Heart left ventricle (tissue), 16 donors: ENCODE measurements at places on chromosomes 7 and 10. TPM values are rescaled to one million over a fixed set of nuclear protein-coding genes. Genes with fewer than 3 reads are reported as not detected.
A peak's percentile ranks its signal among the peaks of the same experiment; 100 is the strongest.

The CFAP43 gene
- not detected for total RNA-seq

The HOXA7 gene
- not detected for total RNA-seq

DNA sequence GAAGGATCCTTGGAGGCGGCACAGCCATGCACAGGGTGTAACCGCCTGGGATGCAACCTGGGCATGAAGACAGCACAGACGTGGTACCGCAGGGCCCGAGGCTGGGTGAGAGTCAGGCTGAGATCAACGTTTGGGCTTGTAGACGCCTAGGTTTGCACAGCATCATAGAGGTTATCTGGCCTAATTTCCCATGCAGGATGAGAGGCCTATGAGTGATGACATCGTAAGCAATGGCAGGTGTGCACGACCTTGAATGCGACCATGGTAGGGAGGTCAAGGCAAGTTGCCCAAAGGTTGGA lies 7.5 kb downstream of the CALML3 start:
- no peak for DNase-seq

DNA sequence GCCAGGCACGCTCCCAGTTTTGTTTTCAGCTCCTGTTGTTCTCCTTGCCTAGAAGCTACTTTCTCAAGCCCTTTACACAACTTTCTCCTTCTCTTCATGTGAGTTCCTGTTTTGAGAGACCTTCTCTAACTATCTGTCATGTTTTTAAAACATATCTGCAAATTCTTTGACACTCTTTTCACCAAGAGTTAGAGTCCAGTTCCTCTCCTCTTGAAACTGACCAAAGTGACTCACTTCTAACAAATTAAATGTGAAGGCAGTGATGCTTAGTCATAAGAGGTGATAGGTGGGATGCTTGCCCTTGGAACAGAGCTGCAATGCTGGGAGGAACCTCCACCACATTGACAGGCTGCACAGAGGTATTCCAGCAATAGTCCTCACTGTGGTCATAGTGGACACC lies 25.3 kb downstream of the ZSCAN25 start:
- DNase-seq = no peak

DNA sequence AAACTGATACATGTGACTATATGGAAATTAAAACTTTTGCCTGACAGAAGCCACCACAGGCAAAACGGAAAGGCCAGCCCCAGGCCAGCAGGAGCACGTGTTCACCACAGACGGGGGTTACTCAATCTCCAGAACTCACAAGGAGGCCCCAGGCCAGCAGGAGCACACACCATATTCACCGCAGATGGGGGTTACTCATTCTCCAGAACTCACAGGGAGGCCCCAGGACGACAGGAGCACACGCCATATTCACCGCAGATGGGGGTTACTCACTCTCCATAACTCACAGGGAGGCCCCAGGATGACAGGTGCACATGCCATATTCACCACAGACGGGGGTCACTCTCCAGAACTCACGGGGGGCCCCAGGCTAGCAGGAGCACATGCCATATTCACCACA lies 61.5 kb downstream of the NKX6-2 start:
- DNase-seq = no peak

DNA sequence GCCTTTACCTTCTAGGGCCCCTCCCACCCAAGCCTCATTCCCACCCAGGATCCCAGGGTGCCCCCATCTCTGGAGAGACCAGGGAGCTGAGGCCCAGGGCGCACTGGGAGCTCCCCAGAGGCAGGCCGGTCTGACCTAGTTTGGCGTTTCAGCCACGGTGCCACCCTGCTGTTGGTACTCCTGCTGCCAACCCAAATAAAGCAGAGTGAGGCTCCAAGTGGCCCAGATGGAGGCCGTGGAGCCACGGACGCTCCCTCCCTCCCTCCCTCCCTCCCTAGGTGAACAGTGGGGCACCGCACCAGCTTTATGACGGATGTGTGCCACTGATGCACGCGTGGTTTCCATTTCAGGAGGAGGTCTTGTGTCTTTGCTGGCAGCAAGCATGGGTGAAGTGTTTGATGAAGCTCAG lies 1.8 kb downstream of the INPP5A start:
- peak; percentile 58 for DNase-seq

The SPDYE16 gene
- total RNA-seq = 0.20 TPM

DNA sequence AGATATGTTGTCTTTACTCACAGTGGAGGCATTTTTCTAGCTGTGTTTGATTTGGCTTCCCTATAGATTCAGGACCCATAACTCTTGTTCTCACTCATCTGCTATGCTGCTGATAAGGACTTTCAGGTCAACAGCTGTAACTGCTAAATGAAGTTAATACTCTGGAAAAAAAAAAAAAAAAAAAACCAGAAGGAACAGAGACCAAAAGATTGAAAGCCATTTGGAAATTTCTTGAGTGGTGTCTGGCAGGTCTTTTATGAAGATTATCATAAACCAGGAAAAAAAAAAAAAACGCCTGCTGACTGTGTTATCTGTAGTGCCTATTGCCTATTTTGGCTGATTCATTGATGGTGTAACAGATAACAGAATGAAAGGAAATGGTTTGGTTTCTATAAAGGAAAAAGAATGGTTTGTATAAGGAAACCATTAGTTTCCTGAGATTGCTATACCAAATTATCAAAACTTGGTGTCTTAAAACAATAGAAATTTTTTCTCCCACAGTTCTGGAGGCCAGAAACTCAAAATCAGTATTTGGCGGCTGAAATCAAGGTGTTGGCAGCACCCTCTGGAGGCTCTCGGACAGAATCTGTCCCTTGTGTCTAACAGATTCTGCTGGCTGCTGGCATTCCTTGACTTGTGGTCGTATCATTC lies 60.5 kb upstream of the BET1 start:
- DNase-seq = no peak

The PNLIPRP3 gene
- not detected for total RNA-seq

DNA sequence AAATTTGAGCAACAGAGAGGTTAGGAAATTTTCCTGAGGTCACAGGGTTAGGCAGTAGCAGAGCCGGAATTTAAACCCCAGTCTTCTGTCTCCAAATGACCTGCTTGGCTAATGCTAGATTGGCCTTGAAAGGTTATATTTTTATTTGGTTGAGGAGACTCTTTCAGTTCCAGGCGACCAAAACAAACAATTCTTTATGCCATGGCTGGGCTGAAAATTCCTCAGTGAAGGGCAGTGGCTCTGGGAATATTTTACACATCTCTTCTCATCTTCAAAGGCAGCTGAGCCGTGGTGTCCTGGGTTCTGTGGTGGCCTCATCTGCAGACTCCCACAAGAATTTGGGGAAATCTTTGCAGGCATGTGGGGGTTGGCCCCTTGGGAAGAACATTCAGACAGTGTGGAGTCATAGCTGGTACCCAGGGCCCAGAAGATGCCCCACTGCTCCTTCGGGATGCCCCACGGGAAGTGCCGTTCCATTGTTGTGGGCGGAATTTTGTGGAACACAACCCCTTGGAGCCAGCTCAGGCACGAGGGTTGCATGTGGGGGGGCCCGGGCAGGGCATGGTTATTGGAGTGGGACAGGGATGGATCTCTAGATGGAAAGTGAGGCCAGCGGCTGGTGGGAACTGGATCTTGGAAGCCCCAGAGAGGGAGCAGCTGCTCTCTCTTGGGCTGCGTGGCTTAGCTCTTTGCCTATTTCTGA lies 33.2 kb downstream of the RPS24 start:
- DNase-seq = no peak

DNA sequence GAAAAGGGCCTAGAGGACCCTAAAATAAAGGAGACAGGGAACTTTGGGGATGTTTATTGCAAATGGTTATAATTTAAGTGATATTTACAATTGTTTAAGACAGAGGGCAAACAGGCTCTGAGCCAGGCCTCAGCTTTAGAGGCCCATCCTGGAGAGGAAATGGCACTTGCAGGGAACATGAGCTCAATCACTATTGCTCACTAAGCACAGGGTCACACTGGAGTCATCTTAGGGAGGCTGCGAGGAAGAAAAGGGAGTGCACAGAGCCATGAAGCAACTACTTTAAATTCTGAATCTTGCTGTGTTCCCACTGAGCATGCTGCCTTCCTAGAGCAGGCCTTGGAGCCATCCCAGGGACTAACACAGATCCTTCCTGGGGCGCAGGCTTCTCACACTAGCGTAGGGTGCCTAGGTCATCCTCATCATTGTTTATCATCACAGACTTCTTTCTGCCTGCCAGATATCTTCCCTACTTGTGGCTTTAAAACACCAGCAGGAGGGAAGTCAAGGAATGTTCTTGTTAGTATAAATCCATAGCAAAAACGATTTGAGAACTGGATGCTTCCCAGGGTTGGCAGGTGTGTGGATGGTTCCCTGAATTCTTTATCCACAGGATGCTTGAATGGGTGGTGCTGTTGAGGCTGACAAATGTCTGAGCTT lies 12.7 kb upstream of the DNAJB12 start:
- DNase-seq = no peak

GRCh38 chr7:36673703-36674102 lies 50.6 kb downstream of the AOAH start:
- no peak for DNase-seq

- no peak for DNase-seq
Observed at GRCh38 chr7:65953001-65953720, 28.9 kb downstream of the GUSB start.

GRCh38 chr7:108104324-108104723 lies 25.8 kb downstream of the LAMB4 start:
- DNase-seq = peak; percentile 30

- DNase-seq = no peak
Observed at GRCh38 chr10:113213035-113213434, 263.0 kb downstream of the TCF7L2 start.

The GNA12 gene
- 44.5 TPM for total RNA-seq

The SORCS1 gene
- total RNA-seq = 0.65 TPM

DNA sequence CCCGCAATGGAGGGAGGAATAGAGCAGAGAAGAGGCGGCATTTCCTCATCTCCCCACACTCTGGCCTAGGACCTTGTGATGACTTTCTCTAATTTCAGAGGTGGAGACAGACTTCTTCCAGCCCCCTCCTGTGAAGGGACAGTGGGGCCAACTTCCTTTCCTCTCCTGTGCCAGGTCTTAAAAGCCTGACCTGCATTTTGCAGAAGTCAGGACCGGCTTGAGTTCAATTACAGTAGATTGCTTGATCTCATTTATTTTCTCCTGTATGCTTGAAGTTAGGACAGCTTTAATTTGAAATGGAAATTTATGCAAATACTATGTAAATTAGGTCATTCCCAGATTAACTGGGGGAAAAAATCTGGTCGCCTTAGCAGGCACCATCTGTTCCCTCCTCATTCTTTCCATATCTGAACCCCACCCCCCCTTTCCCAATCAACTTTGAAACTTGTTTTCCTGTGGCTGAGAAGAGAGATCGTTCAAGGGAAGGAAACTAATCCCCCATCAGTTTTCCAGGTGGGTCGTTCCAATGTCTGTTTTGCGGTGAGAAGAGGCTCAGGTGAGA lies 57.1 kb downstream of the SYPL1 start:
- no peak for DNase-seq

The PAOX gene
- total RNA-seq = 2.9 TPM

DNA sequence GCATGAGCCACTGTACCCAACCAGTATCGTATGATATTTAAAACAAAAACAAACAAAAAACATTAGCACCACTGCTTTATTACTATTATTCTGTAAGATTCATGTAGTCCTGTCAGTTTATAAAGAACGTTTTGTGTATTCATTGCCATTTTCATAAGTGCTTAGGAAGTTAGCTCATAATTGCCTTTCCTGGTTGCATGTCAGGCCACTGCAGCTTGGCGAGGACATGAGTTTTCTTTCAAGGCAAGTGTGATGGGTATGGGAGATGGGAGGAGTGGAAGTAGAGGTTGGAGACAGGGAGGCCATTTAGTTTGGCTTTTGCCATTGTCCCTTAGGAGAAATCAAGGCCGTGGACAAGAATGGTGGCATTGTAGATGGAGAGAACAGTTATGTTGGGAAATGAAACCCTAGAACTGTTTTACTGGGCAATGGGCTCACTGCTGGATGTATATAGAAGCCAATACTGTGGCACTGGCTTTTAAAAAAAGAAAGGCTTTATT lies 48.9 kb downstream of the TYW1 start:
- no peak for DNase-seq

GRCh38 chr7:117485118-117485620 lies 5.3 kb downstream of the CFTR start:
- DNase-seq = no peak

GRCh38 chr10:44259090-44259874 lies 125.6 kb downstream of the CXCL12 start:
- no peak for DNase-seq

- DNase-seq = peak; percentile 83
Observed at GRCh38 chr10:79374312-79375191, 27.3 kb downstream of the PPIF start.

- no peak for DNase-seq
Observed at GRCh38 chr7:72405418-72405817, 6.7 kb downstream of the CALN1 start.

DNA sequence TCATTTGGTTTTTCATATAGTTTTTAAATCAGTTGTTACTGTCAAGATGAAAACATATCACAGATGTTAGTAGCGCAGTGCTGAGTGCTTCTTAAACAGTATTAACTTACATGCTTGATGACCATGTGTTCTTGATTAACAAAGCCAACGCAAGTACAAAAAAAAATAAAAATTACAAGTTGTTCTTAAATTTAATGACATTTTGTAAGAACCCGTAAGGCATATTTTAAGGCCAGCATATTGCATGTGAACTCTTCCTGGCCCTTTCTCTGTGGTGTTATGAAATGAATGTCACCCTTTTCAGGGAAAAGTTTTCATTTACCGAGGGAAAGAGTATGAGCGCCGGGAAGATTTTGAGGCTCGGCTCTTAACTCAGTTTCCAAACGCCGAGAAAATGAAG lies 140.4 kb upstream of the NPS start:
- no peak for DNase-seq

The NRP1 gene
- 176 TPM for total RNA-seq

The PCLO gene
- 4.2 TPM for total RNA-seq

The PON1 gene
- 0.39 TPM for total RNA-seq

GRCh38 chr7:141433698-141434097 lies 117.5 kb upstream of the AGK start:
- no peak for DNase-seq

DNA sequence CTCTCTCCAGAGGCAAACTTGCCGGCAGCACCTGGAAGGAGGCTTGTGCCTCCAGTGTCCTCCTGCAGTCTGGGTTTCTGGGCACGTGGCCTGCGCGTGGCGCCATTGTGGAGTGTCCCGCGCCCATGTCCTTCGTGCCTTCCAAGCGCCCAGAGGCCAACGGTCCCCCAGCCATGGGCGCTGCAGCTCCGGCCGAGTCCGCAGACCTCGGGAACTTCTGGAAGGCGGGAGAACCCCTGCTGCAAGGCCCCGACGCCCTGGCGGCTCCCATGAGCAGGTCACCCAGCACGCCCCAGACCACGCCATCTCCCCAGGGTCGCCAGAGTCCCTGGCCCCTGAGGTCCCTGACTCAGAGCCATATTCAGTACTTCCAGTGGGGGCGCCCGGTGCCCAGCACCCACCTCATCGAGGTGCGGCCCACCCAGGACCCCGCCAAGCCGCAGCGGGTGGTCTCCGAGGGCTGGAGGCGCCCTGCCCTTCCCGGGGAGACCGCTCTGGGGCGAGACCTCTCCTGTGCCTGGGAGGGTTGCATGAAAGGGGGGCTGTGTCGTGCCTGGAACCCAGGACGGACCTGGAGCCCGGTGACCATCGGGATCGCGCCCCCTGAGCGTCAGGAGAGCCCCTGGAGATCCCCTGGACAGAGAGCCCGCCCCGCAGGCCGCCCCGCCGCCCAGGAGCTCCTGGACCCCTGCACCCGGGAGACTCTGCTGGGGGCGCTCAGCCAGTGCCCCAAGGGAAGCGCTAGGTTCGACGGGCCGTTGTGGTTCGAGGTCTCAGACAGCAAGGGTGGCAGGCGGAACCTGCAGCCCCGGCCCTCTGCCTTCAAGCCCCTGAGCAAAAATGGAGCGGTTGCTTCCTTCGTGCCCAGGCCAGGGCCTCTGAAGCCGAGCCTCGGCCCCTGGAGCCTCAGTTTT lies at the start of gene POM121L12:
Gene POM121L12, plus strand, starts transcription at position 135 of the 914 bp plus-strand sequence. Its CDS starts 39 bp downstream, at position 174.
- no peak for DNase-seq
